ENCODE measurements at places on chromosomes 4 and X.

DNA sequence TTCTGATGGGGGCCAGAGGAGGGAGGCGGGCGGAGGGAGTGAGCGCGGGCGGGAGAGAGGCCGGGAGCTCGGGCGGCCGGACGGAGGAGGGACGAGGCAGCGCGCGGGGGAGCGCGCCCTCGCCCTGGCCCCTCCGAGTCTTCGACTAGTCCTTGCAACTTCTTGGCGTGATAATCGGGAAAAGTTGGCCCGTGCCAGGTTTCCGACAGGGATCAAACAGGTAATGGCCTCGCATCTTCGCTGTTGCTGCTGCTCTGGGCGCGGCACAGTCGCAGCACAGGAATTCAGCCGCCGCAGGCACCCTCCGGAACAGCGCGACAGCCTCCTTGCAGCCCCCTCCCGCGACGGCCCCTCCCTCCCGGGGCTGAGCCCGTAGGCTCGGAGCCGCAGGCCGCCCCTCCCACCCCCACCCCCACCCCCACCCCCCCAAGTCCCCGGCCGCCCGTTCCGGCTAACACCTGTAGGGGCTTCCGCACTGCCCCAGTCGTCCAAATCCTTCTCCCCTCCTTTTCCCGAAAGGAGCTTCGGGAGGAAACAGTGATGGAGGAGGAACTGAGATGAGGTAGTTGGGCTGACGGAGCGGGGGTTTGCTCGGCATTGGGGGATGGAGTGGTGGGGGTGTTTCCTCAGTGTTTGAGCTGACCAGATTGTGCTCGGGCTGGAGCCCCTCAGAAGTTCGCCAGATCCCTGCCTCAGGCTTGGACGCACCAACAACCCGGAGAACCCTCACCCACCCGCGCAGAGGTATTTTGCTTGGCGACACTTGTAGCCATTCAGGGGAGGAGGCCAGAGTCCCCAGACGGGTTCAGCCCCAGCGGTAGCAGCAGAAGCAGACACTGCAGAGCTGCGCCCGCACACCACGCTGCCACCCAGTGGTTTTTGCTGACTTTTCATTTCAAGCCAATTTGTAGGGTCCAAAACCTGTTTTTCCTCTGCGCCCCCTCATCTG is at the start of gene FGF13:
Gene FGF13 (minus strand): TSS at position 319 of the 949 bp plus-strand sequence. CDS start 714 bp downstream, outside the sequence.
- DNase-seq, result no peak

- DNase-seq, result no peak
Observed at GRCh38 chr4:61770456-61770855, 570.3 kb downstream of the ADGRL3 start.

DNA sequence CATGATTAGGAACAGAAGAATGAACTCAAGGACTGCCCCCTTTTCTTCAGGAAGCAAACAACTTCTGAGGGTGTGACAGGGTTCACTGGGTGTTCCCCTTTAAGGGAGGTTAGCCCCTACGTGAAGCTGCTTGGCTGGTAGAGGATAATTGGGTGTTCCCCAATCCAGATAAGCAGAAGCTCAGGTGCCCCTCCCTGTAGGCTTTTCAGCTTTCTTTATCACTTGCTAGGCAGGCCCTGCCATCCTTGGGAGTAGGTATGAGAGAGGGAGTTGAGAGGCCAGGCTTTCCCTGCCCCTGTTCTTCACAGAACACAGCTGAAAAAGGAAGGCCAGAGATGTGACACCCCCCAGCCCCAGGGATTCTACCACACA is 44.2 kb downstream of the RTL9 start:
- no peak for DNase-seq

GRCh38 chr4:153434190-153434589 is 32.0 kb upstream of the TMEM131L start:
- DNase-seq, result no peak

DNA sequence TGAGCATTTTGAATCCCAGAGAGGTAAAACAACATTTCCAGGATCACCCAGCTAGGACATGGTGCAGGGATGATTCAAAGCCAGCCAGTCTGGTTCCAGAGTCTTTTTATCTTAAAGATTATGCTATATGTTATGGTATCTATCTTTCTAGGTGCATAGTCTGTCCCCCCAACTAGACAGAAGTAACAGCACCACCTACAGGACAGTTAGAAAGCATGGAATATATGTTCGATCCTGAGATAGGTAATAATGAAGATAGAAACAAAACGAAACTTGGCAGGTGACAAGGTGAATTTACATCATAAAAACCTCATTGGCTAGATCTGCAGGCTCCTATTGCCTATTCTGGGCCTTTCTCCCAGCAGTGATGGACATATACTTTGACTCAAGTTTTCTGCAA is 723.2 kb downstream of the SMARCA1 start:
- no peak for DNase-seq

DNA sequence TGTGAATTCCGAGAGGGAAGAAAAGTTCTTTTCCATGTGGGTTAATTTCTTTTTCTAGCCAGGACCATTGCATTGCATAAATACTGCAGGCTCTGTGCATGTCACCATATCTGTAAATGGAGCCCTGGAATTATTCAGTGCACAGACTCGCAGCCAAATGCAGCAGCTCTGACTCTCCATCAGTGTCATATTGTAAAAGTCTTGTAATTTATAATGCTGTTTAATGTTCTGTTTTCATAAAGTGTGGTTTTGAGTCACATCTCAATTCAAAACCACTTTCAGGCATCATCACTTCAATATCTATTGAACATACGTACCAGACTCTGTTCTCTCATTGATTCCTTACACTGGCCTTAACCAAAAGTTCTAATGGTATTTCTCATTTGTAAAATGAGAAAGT is 193.9 kb upstream of the RPL34 start:
- DNase-seq, result no peak

GRCh38 chr4:78653655-78654054 is 102.1 kb downstream of the ANXA3 start:
- DNase-seq, result no peak

DNA sequence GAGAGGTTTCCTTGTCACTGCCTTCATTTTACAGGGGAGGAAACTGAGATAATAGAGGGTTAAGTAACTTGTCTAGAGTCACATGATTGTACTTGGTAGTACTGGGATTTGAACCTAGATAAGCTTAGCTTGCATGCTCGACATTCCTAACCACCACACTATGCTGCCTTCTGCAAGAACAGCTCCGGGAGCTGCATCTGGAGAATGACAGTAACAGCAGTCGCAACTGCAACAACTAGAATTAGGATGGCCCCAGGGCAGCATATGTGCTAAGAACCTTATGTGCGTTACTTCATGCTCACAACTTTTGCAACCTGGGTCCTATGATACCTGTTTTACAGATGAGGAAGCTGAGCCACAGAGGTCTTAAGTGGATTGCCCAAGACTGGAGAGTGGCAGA is 89.5 kb upstream of the LCORL start:
- no peak for DNase-seq

DNA sequence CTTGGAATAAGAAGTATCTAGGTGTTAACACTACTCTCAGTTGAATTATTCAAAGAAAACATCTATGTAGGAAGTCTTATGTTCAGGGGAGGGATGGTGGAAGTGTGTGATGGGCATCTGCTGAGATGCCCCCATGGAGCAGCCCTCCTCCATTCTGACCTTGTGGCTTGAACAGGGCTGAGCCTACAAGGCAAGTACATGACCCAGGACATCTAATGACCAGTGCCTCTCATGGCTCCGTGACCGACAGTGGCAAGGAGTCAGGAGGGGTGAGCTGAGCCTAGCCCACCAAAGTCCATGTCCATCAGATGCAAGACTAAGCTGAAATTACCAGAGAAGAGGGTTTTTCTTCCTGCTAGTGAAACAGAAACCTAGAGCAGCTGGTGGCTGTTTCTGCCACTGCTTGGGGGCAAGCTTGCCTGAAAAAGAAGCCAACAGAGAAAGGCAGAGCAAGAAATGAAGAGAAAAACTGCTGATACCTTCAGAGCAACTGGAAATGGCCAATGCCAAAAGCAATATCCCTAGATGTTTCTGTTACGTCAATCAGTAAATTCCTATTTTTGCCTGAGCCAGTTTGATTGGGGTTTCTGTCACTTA is 113.5 kb downstream of the TSPAN5 start:
- no peak for DNase-seq

DNA sequence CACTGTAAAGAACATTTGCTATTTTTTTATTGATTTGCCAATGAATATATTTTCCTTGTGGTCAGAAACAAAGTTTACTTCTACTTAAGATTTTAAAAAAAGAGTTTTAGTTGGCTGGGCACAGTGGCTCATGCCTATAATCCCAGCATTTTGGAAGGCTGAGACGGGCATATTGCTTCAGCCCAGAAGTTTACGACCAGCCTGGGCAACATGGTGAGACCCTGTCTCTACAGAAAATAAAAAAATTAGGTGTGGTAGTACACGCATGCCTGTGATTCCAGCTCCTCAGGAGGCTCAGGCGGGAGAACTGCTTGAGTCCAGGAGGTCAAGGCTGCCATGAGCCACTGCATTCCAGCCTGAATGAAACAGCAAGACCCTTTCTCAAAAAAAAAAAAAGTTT is 36.8 kb downstream of the LRP2BP start:
- DNase-seq, result no peak

GRCh38 chr4:98519268-98519977 is 139.0 kb downstream of the TSPAN5 start:
- no peak for DNase-seq

- DNase-seq, result no peak
Observed at GRCh38 chr4:122541996-122542395, 78.9 kb downstream of the IL21 start.

Data from stimulated activated CD4-positive, alpha-beta T cell treated with anti-CD3 and anti-CD28 coated beads, Interleukin-4, amount 100 ng/mL, for 24 hours (primary cell).